Activated naive CD4-positive, alpha-beta T cell (primary cell): ENCODE measurements at places on chromosomes 12 and 14.

DNA sequence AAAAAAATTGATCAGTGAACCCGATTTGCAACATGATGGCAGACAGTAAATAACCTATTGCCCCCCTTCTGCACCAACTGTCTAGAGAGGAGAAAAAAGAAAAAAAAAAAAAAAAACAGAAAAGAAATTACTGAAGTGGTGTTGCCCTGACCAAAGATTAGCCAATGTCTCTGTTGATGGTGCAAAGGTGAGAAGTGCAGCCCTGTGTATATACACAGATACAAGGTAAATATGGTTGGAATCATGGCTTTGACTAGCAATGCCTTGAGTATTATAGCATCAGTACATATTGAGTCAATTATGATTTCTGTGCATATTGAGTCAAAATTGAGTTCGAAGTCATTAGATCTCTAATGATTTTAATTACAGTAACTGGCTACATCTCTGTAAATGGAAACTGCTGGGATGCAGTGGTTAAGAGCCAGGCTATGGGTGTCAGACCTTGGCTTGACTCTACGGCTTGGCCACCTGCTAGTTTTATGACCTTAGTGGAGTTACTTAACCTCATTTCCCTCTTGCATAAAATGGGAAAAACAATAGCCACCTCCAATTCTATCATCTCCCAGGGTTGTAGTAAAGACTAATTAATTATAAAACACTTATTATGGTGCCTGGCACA is 51.0 kb downstream of the EGLN3 start:
- DNase-seq = no peak

DNA sequence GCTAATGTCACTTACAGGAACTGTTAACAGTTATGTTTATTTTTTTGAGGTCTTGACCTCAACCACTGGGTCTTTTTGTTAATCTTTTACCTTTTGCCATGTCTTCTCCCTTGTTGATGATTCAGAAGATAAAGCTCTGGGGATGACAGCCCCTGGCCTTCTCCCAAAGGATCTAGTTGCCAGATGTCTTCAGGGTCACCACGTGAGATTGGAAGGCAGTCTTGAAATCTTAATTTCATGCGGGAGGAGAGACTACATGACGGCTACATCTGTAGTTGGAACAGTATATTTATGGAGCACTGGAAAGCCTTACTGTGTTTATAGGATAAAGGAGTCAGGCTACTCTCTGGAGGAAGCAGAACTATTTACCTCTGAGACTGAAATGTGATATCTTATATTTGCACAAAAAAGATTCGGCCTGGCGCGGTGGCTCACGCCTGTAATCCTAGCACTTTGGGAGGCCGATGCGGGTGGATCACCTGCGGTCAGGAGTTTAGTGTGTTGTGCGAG is 5.6 kb downstream of the MLEC start:
- no peak for DNase-seq

DNA sequence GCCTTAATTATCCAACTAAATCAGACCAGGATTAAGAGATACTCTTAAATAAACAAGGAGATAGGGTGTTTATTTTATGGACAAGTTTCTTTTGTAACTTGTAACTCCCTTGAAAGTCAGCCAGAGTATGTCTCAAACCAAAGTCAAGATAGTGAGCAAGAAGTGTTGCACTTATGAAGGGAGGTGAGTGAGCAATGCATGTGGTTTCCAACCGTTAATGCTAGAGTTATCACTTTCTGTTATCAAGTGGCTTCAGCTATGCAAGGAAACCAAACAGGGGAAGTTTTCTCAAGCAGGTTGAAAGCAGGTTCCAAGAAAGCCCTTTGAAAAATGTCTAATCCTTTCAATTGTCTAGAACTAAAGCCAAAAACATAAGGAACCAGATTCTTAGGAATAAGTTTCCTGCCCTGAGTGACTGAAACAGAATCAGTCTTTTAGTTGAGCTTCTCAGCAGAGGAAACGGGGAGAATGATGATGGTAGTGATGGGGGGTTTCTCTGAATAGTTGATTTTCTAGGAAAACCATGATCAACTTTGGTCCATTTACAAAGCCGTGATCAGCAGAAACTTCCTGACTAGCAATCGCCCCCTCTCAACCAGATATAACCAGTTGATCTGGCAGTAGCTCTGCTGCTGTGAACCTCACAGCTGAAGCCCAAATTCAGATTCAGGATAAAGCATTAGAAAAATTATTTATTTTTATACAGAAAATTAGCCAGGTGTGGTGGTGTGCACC is 128.4 kb downstream of the DAD1 start:
- DNase-seq = no peak

GRCh38 chr12:6230321-6231110 is 30.3 kb downstream of the CD9 start:
- peak; percentile 48 for DNase-seq

GRCh38 chr14:100818221-100818699 is 7.7 kb upstream of the MEG3 start:
- no peak for DNase-seq

GRCh38 chr12:9041321-9041720 is 52.0 kb downstream of the KLRG1 start:
- DNase-seq = no peak

GRCh38 chr12:108798551-108799221 is 58.7 kb downstream of the SSH1 start:
- no peak for DNase-seq

DNA sequence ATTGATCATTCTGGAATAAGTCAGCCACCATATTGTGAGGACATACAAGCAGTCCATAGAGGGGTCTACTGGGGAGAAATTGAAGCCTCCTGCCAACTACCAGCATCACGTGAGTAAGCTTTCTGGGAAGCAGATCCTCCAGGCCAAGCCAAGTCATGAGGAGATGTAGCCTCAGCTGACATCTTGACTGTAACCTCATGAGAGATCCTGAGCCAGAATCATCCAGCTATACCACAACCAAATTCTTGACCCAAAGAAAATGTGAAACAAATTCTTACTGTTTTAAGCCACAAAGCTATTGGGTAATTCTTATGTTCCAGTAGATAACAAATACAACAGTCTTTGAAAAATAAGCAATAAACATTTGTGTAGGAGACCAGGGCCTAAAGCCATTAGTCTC is 479.4 kb upstream of the DCN start:
- no peak for DNase-seq

DNA sequence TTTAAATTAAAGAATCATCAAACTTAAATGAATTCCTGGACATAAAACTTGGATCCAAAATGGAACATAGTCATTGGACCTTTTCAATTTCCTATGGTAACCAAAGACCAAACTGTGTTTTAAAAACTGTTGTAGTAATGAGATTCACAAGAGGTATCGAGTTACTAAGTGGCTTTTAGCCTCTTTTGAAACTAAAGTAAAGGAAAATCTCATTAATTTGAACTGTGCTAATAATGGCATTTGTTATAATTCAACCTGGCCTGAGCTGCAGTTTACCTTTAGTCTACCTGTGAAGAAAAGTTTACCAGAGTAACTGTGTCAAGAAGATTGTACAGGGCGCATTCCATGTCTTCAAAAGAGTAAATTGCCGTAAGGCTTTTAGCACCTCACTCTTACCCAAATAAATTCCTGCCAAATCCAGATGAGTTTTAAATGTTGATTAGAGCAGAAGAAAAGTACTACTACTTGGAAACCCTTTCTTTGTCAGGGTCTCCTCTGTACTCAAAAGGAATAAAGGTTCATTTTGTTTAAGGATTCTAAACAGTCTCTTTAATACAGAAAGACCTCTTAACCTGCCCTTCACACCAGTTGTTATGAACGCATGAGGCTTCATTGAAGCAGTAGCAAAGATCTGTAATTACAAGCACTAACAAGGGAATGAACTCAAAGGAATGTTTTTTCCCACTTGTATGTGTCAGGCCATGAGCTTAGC is 17.1 kb upstream of the MED13L start:
- DNase-seq = no peak

DNA sequence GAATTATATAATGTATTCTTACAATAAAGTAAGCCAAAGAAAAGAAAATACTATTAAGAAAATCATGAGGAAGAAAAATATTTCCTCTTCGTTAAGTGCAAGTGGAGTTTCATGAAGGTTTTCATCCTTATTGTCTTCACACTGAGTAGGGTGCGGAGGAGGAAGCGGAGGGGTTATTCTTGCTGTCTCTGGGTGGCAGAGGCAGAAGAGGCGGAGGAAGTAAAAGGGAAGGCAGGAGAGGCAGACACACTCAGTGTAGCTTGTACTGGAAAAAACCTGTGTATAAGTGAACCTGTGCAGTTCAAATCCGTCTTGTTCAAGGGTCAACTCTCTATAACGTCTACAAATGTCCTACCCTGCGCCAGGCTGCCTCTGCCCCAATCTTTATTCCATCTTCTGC is 22.0 kb upstream of the BCL2L14 start:
- no peak for DNase-seq

GRCh38 chr12:78328524-78328923 is 497.8 kb downstream of the NAV3 start:
- no peak for DNase-seq

GRCh38 chr14:74934041-74934440 is 11.0 kb upstream of the RPS6KL1 start:
- no peak for DNase-seq

DNA sequence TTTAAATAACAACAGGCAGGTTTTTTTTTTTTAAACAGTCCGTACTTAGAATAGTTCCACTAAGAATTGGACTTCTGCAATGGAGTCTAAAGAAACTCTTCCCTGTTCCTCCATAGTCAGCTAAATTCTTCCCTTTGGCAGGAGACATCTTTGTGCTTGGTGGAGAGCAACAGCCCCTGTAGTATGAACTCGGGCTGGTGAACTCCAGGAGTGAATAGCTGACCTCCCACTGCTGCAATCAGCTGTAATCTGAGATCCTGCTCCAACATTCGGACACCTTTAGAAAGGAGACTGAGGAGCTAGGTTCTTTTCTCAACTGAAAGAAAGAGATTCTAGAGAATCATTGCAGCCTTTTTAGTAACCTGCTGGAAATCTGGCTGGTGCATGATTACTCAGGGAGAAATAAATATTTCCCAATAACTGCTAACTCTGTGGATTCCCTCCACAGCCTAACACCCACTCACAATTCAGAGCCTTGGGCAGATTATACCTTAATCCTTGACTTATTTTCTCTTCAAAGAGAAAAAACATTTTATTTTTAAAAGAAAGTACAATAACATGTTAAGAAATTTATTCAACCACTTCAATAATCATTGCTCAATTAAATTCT is 25.6 kb upstream of the DBX2 start:
- no peak for DNase-seq

- no peak for DNase-seq
Observed at GRCh38 chr12:47743311-47743860, 15.3 kb downstream of the RAPGEF3 start.

- peak; percentile 40 for DNase-seq
Observed at GRCh38 chr14:23562822-23563472, 4.6 kb downstream of the AP1G2 start.

GRCh38 chr14:22176957-22177356 is 412.1 kb downstream of the DAD1 start:
- DNase-seq = no peak

GRCh38 chr12:93914281-93914680 is 234.1 kb upstream of the PLXNC1 start:
- DNase-seq = no peak

- DNase-seq = no peak
Observed at GRCh38 chr12:17333287-17333686, 727.3 kb upstream of the LMO3 start.

DNA sequence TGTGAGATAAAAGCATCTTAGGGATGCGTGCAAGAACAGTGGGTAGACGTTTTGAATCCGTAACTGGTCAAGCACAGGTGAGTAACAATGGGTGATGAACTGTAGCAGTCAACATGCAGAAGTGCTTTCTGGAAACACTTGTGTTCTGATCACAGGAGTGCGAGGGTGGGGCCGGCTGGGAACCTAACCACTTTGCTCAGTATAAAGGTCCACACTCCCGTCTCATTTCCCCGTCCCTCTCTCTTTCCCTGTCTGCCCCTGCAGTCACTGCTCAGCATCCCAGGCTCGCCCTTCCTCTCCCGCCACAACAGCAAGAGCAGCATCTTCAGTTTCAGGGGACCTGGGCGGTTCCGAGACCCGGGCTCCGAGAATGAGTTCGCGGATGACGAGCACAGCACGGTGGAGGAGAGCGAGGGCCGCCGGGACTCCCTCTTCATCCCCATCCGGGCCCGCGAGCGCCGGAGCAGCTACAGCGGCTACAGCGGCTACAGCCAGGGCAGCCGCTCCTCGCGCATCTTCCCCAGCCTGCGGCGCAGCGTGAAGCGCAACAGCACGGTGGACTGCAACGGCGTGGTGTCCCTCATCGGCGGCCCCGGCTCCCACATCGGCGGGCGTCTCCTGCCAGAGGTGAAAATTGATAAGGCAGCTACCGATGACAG is 127.1 kb downstream of the FIGNL2 start:
- DNase-seq = peak; percentile 10

DNA sequence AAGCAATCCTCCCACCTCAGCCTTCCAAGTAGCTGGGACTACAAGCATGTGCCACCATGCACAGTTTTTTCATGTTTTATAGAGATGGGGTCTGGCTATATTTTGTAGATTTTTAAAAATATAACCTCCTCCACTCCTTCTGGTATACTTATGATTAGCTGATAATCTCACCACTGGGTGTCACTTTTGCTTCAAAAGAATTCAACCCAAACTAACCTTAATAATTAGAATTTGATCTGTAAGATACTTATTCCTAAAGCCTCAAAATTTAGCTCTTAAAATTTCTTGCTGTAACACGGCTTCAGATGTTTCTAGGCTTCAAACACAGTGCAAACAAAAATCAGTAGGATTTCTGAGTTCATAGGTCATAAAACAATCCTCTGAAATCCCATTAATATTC is 130.3 kb downstream of the CEP83 start:
- no peak for DNase-seq

DNA sequence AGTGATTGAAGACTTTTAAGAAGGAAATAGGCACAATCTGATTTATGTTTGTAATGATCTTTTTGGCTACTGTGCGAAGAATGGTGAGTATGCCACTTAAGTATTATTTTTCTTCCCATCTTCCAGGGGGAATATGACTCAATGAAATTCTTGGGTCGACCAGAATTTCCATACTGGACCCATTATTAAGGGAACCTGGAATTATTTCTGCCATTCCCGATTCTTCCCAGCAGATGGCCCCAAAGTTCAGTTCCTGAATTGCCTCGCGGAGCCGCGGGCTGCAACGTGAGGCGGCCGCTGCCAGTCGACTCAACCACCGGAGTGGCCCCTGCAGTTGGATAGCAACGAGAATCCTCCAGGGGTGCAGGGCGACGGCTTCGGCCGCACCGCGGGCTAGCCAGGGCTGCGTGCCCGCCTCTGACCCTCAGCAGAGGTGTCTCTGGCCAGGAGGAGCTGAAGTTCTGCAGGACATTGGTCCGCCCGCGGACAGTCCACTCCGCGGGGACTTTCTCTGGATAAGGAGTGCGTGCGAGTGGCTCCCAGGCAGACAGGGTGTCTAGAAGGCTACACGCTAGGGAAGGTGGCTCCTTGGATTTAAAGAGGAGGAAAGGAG is 628 bp upstream of the TSHR start:
- DNase-seq = peak; percentile 55

- no peak for DNase-seq
Observed at GRCh38 chr12:56716458-56716857, 8.6 kb downstream of the NACA start.
